ENCODE measurements at places on chromosomes 11 and 22. TPM values are rescaled to one million over a fixed set of nuclear protein-coding genes. Genes with fewer than 3 reads are reported as not detected.

The ASPHD2 gene
- total RNA-seq, result 2.3 TPM

- DNase-seq, result peak; percentile 38
These were observed 3.1 kb downstream of the ASRGL1 start for GRCh38 chr11:62340269-62340901.

- DNase-seq, result no peak
These were observed 42.8 kb downstream of the MED15 start for GRCh38 chr22:20550057-20550817.

DNA sequence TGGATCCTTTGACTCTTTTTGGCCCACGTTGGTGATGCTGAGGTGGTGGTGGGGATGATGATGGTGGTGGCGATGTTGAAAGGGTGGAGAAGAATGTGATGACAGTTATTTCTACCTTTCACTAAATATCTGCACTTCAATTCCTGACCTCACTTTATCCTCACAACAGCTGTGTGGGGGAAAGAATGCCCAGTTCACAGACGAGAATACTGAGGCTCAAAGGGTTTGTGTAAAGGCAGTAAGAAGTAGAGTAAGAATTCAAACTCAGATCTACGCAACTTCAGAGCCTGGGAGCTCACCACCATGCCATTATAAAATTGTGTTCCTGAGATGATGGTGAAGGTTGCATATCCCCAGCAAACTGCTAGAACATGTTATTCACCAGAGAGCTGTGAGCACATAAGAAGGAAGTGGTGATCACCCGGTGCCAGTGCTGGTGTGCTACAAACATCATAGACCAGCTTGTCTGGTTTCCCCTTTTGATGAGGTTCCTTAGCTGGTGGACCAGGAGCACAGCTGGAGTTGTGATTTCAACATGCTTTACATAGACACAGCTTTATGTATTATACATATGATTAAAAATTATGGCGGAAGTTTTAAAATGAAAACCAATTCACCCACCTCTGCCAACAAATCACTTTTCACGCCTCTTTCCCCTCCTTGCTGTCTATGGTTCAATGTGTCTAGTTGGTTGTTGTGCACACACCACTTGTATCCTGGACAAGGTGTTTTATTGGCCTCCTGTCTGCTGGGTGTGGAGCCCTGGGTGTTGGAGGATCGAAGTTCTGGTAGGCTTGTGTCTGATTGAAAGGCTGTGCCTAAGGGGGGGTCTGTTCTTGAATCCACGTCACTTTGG, 6.2 kb downstream of the ST14 start:
- DNase-seq, result no peak

Data from HFFc6 (cell line).